ENCODE measurements at places on chromosomes 3 and 15. TPM values are rescaled to one million over a fixed set of nuclear protein-coding genes. Genes with fewer than 3 reads are reported as not detected.

The TTLL13 gene
- total RNA-seq = not detected

The PLCH1 gene
- total RNA-seq = 9.3 TPM

The FEZF2 gene
- not detected for total RNA-seq

The LINGO1 gene
- total RNA-seq = not detected

The EPHB3 gene
- 31.6 TPM for total RNA-seq

DNA sequence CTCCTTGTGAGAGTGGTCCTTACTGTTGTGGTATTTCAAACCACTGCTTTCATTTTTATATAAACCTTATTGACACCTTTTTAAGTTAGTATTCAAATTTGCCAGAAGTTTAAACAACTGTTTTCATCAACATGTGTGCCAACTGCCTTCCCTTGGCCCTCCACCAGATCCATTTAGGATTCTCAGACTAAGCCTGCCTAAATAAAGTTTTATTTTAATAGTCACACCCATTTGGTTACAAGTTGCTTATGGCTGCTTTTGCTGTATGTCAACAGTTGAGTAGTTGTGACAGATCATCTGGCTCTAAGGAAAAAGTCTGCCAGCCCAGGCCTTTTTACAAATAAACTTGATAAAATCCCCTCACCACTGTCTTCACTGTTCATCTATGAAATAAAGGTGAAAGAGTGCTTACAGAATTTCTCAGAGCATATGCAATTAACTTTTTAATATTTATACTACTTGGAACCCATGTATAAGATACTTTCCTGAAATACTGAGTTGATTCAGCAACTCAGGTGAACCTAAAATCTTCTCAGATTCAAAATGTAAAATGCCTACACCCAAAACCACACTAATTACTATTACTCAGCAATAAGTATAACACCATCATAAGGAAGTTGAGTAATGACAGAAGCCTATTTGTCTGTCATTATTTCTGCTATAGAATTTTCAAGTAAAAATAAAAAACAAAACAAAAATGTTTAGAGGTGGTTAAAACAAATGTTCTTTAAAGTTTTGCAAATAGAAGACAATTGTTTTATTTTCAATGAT, 35.1 kb downstream of the PEAK1 start:
- DNase-seq = no peak

GRCh38 chr15:78130466-78131294, 565 bp downstream of the CIB2 start:
- no peak for DNase-seq

- DNase-seq = no peak
Observed at GRCh38 chr3:178739720-178740119, 203.5 kb downstream of the KCNMB2 start.

DNA sequence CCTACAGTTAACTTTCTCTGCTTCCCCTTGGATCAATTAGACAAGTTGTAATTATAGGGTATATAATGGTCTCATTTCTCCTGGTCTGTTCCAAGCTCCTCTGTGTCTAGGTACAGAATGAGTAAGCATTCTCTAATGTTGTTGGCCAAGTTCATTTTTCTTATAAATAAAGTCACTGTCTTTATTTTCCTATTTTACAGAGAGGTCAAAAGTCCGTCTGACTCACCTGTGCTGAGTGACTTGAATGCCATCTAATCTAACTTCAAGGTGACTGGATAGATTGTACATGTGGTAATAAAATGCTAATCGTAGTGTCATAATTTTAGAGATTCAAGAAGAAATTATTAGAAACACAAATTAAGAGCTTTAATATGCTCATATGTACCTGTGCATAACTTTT, 500.2 kb downstream of the PDCD6IP start:
- DNase-seq = no peak

DNA sequence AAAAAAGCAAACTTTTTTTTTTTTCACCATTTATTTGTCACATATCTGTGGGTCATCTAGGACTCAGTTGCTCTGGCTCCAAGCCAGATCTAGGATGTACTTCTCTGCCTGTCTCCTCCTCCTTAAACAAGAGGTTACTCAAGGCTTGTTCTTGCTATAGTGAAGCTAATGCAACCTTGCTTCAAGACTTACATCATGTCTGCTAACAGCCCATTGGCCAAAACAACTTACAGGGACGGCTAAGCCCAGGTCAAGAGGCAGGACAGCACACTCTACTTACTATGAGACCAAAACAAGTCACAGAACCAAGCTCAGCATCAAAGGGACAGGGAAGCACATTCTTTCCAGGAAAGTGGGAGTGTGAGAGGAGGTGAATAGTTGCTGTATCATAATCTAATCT, 123.8 kb upstream of the BNIP2 start:
- DNase-seq = no peak

DNA sequence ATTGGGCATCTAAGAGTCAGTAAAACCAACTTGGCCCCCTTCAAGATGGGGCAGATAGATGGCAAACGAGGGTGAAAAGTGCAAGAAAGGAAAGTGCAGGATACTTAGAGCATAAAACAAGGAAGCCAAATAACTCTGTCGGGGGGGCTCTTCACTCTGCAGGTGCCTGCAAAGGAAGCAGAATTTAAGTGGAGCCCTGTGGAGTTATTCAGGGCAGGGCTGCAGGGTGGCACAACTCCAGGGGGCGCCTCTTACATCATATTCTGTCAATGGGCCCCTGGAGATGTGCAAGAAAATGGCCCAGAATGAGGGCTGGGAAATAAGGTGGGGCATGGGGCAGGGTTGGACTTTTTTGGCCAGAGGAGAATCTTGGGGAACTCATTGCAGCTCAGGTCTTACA, 69.7 kb downstream of the CD47 start:
- no peak for DNase-seq

GRCh38 chr3:72821161-72821781, 27.0 kb downstream of the SHQ1 start:
- peak; percentile 63 for DNase-seq

- peak; percentile 59 for DNase-seq
Observed at GRCh38 chr3:194689493-194689944, 3.8 kb downstream of the FAM43A start.

DNA sequence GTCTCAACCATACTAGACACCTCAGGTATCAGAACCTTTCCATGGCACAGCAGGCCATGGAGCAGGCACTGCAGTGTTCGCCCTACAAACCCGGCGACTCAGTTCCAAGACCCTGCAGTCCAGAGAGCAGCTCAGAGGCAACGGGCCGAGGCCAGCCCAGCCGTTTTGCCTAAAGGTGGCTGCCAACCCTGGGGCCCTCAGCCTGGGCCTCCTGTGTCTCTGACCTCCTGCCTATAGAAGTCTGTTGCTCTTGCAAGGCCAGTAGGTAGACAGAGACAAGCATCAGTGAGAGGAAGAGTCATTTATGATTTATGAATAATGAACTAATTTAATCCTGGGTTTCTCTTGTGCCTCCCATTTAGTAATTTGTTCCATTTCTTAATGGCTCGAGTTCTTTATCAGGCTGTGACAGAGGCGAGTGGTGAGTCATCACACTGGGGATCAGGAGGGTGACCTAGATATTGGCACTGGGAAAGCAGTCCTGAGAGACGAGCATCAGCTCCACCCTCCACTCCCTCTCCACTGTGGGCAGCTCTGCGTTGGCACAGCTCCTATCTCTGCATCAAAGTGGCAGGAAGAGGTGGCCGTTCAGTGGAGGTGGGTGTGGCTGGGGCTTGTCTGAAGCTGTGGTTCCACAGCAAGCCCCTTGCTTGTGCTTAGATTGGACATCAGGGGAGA, 79.8 kb downstream of the ABHD5 start:
- DNase-seq = peak; percentile 74

GRCh38 chr3:41299036-41299435, 99.7 kb downstream of the CTNNB1 start:
- DNase-seq = no peak

DNA sequence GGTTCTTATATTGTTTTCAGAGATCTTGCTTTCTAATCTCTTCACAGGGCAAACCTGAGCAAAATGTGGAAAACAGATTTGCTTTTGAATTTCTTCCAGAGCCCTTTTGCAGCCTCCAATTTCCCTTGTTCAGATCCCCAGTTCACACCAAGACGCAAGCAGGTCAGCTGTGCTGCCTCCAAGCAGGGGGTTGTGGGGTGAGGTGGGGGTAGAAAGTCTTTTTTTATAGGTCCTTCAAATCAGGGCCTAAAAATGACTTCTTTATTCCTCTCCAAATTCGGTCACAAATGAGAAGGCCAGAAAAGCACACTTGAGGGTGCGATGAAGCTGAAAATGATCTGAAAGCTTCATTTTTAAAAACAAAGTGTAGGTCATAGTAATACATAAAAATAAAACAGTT, 26.3 kb upstream of the AVEN start:
- no peak for DNase-seq

DNA sequence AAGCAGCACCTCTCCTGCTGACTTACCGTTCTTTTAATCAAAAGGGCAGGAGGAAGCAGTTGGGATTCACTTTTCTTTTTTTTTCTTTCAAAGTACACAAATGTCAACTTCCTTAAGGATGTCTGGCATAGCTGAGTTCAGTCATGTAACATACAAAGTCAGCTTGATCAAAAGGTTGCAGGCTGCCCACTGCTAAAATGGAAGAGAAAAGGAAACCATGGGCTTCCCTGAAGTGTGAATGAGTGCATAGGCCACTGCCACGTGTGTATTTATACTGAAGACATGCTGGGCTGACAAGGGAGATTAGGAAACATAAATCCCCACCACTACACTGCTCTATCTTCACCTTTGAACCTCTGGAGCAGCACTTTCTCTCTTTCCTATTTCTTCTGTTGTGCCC, 312.5 kb downstream of the TIGIT start:
- no peak for DNase-seq

- DNase-seq = no peak
Observed at GRCh38 chr3:112693186-112693585, 52.2 kb upstream of the CCDC80 start.

DNA sequence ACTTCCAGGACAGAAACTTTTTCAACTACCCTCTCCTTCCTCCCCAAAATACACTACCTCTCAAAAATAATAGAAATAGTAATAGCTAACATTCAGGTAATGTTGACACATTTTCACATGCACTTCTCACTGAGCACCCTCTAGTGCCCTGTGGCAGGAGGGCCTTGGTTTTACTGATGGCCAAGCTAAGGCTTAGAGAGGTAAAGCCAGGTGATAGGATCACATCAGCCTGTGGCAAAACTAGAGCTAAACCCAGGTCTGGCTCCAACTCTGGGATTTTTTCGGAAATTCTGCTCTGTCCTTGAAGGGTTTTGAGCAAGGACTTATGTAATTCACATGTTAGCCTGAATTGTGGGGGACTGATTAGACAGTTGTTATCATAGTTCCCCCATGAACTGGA, 922 bp upstream of the TAMM41 start:
- no peak for DNase-seq

DNA sequence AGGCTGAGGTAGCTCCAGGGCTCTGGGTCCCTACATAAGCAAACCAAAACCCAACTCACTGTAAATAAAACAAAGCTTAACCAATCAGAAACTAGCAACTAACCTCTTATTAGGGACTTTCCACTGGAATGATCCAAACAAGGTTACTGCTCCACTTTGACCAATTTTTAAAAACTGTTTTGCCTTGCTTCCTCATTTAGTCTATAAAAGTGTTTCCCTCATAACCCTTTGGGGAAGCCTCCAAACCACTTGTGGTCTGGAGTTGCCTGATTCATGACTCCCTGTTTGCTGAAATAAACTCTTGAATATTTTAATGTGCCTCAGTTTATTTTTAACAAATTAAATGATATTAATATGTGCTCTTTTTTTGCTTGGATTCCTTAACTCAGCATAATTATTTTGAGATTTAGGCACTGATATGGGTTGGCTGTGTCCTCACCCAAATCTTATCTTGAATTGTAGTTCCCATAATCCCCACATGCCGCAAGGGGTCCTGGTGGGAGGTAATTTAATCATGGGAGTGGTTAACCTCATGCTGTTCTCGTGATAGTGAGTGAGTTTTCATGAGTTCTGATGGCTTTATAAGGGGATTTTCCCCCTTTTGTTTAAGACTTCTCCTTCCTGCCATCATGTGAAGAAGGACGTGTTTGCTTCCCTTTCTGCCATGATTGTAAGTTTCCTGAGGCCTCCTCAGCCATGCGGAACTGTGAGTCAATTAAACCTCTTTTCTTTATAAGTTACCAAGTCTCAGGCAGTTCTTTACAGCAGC, 90.6 kb downstream of the CD200R1L start:
- no peak for DNase-seq

DNA sequence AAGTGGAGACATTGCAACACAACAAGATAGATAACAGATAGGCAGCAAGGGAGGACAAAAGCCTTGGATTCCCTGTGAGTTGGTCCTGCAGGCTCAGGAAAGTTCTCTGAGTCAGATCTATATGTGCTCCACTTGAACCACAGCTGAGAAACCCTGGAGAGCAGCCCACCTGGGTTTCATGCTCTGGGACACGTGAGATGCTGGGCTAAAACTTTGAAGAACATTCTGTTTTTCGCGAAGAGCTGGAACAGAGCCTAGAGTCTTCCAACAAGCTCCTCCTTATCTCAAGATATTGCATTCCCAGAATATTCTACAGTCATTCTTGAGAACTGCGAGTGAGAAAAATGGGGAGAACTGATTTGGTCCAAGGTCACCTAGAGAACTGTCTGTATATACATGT, 583.0 kb upstream of the ROBO1 start:
- no peak for DNase-seq

DNA sequence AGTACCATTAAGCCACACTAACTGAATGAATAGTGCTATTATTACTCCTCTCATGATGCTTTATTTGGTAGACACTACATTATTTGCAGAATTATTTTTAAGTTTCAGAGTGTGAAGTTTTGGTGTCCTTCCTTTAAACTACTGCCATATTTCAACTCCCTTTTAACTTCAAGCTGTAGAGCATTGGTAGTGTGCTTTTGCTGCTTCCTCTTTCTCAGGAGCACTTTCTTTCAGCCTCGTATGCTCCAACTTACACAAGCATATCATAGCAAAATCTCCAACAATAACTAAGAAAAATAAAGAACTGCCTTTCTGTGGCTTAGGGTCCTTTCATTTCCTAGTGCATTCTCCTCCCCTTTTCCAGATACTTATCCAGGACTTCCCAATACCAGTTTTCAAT, 476.4 kb upstream of the AGTR1 start:
- DNase-seq = no peak

GRCh38 chr3:20842594-20843436, 656.8 kb upstream of the SGO1 start:
- no peak for DNase-seq

Measured in stomach (tissue), 19 donors.